Large intestine (tissue), 12 donors: ENCODE measurements at places on chromosomes 6 and 20. TPM values are rescaled to one million over a fixed set of nuclear protein-coding genes. Genes with fewer than 3 reads are reported as not detected.
A peak's percentile ranks its signal among the peaks of the same experiment; 100 is the strongest.

The TTK gene
- polyA plus RNA-seq = 9.1 TPM

DNA sequence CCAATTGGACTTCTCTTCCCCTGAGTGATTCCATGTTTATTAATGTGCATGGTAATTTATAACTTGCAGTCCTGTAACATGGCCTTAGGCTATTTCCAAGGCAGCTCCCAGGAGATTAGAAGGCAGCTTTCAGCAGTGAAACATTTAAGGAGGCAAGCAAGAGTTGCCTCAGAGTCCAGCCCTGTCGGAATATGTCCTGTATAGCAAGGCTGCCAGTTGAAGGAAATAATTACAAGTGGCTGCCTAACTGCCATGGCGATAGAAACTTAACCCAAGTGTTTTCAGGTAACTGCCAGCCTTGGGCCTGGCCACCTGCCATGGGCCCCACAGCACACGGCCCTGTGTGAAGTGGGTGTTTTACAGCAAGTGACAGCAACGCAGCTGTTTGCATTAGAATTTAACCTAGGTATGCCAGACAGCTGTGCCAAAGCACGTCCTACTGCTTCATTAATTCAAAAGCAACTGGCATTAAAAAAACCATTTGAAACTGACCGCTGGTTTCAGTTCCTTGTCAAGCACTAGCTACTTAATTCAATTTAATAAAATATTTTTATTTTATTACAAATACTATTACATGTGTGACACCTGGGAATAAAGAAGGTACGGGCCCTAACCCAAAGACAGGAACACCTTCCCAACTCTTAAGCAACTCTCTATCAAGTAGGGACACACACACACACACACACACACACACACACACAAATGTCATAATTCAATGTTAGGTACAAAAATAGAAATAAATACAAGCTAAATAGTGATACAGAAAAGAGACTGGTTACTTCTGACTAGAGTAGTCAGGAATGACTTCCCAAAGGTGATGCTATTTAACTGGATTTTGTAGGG is 151.8 kb upstream of the HEY2 start:
- H3K4me3 ChIP-seq = no peak overlapping the region
- H3K27me3 ChIP-seq = no peaks in the 10 kb centered on the region
- DNase-seq = no peak

DNA sequence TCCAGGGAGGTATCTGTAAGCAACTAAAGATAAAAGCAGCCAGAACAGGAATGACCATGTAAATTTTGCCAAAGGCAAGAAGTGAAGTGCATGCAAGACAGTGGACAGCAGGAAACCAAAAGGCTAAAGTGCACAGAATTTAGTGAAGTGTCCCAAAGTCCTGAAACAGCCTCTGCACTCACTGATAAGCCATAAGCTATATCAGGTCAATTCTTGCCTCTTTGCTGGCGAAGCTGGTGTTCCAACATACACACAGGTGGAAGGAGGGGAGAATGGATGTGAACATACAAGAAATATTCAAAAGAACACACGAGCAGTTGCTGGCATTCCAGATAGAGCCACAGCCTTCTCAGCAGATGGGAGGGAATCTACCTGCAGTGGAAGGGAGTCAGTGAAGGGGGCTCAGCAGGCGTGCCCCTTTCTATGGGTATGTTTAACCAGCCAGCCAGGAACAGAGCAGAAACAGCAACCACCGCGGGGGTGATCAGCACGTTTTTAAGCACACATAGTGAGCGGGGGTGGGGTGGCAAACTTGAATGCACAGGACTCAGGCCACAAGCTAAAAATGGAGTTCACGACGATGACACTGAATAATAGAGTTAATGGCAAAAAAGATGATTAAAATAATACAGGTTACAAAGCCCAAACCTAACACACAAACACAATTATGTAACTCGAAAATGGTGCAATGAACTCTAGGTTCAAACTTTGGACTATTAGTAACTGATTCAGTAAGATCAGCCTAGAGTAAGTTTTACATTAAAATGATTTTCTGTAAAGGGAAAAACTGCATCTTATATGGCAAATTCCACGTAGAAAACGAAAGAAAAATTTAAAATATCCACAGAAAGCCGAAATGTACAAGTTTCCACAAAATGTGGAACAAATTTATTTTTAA is 1.2 kb downstream of the ECI2 start:
- no peaks in the 10 kb centered on the region for H3K27me3 ChIP-seq
- peaks cover 11% of the 10 kb centered on the region for H3K4me1 ChIP-seq
- no peak for DNase-seq
- H3K36me3 ChIP-seq = peaks cover 23% of the 10 kb centered on the region
- H3K27ac ChIP-seq = peak overlapping the region; percentile 90
- peak overlapping the region; percentile 88 for H3K4me3 ChIP-seq

DNA sequence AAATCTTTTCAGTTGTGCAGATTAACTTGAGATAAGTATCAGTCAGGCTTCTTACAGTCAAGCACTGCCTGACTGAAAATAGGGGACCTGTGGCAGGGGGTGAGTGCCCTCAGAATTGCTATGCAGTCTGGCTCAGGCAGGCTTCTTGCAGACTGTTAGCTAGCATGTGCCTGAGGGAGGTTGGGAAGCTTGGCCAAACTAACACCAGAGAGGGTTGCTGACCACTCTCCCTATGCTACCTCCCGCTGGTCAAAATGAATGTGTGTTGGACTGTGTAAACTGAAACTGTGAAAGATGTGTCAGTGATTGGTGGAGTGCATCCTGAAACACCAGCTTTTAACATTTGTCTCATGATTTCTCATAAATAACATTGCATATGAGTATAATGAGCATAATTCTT is 622.3 kb upstream of the IMPG1 start:
- no peak for DNase-seq
- no peaks in the 10 kb centered on the region for H3K4me1 ChIP-seq
- H3K4me3 ChIP-seq = no peak overlapping the region
- no peaks in the 10 kb centered on the region for H3K27me3 ChIP-seq
- no peak overlapping the region for H3K27ac ChIP-seq

- no peak for DNase-seq
- no peaks in the 10 kb centered on the region for H3K27me3 ChIP-seq
- H3K4me3 ChIP-seq = no peak overlapping the region
- no peak overlapping the region for H3K27ac ChIP-seq
- H3K36me3 ChIP-seq = no peaks in the 10 kb centered on the region
These were observed 27.2 kb upstream of the BRPF3 start for GRCh38 chr6:36169023-36170007.

DNA sequence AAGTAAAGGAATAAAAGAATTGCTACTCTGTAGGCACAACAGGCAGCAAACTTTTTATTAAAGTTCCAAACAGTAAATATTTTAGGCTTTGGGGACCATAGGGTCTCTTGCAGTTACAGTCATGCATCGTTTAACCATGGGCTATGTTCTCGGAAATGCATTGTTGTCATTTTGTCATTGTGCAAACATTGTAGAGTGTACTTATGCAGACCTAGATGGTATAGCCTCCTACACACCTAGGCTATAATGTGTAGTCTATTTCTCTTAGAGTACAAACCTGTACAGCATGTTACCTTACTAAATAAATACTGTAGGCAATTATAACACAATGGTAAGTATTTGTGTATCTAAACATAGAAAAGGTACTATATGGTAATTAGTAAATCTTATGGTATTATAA is 54.7 kb downstream of the CDS2 start:
- H3K27ac ChIP-seq = no peak overlapping the region
- no peak overlapping the region for H3K4me3 ChIP-seq
- no peak for DNase-seq
- H3K4me1 ChIP-seq = no peaks in the 10 kb centered on the region
- H3K27me3 ChIP-seq = no peaks in the 10 kb centered on the region

DNA sequence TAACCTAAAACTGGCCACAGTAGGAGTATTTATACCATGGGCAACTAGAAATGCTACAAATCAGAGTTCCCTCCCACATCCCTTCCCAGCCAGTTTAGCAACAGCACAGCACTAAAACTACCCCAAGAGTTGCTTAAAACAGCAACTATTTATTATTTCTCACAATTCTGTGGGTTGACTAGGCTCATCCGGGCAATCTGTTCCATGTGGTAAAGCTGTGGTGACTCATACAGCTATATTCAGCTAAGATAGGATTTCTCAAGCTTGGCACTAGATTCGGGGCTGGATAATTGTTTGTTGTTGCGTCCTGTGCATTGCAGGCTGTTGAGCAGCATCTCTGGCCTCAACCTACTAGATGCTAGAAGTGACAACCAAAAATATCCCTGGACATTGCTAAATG is 8.6 kb upstream of the HECA start:
- no peaks in the 10 kb centered on the region for H3K27me3 ChIP-seq
- no peak overlapping the region for H3K27ac ChIP-seq
- H3K4me3 ChIP-seq = no peak overlapping the region
- H3K36me3 ChIP-seq = no peaks in the 10 kb centered on the region
- DNase-seq = no peak

DNA sequence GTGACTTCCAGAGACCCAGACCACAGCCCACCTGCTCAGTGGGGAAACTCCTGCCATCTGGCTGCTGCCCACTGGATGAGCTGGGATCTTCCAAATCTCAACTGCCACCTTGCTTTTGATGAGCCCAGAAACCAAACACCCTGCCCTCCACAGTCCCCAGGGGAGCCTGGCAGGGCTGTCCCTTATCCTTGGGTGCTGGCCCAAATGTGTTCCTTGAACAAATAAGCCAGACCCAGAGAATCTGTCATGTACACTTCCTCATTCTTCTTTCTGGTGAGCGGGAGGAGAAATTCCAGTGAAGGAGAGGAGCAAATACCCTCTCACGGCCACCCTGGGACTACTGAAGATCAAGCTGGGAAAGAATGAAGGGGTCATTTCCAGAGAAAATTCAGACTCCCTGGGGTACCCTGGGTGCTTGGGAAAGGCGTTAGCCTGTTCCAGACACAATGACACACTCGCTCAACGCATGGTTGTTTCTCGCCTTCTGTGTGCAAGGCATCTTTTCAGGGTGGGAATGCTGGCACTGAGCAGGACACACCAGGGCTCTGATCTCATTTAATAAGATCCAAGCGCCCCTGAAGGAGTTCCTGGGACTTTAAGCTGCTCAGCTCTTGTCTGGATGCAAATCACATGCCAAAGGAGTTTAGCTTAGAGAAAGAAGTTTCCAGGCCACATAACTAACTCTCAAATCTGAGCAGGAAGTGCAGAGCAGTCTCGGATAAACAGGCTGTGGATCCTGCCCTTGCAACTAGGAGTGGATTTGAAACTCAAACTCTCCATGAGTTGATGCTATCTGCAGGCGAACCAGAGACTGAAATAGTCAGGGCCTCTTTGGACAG is 38.5 kb downstream of the PXDC1 start:
- no peak overlapping the region for H3K4me3 ChIP-seq
- H3K36me3 ChIP-seq = no peaks in the 10 kb centered on the region
- H3K27me3 ChIP-seq = no peaks in the 10 kb centered on the region
- H3K27ac ChIP-seq = no peak overlapping the region
- H3K4me1 ChIP-seq = no peaks in the 10 kb centered on the region

- no peaks in the 10 kb centered on the region for H3K36me3 ChIP-seq
- DNase-seq = no peak
- H3K4me1 ChIP-seq = no peaks in the 10 kb centered on the region
- H3K4me3 ChIP-seq = no peak overlapping the region
- H3K27me3 ChIP-seq = no peaks in the 10 kb centered on the region
These were observed 45.1 kb upstream of the BHLHE23 start for GRCh38 chr20:63051911-63052310.

DNA sequence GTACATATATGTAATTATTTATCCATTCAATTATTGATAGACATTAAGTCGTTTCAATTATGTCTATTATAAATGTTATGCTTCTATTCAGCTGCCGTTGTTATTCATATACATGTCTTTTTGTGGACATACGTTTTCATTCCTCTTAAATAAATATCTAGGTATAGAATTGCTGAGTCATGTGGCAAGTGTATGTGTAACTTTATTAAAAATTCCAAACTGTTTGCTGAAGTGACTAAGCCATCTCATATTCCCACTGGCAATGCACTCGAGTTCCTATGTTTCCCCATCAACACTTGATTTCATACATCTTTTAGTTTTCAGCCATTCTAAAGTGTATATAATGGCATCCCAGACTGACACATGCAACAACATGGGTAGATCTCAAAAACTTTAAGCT is 739.7 kb upstream of the POU3F2 start:
- no peaks in the 10 kb centered on the region for H3K4me1 ChIP-seq
- H3K27me3 ChIP-seq = no peaks in the 10 kb centered on the region
- no peak overlapping the region for H3K4me3 ChIP-seq
- DNase-seq = no peak
- H3K36me3 ChIP-seq = no peaks in the 10 kb centered on the region

GRCh38 chr6:128242765-128243403 is 277.5 kb downstream of the PTPRK start:
- peaks cover 12% of the 10 kb centered on the region for H3K36me3 ChIP-seq
- no peak for DNase-seq
- no peaks in the 10 kb centered on the region for H3K27me3 ChIP-seq
- no peak overlapping the region for H3K27ac ChIP-seq

The SOX12 gene
- polyA plus RNA-seq = 12.7 TPM

The PNLDC1 gene
- polyA plus RNA-seq = 0.16 TPM

DNA sequence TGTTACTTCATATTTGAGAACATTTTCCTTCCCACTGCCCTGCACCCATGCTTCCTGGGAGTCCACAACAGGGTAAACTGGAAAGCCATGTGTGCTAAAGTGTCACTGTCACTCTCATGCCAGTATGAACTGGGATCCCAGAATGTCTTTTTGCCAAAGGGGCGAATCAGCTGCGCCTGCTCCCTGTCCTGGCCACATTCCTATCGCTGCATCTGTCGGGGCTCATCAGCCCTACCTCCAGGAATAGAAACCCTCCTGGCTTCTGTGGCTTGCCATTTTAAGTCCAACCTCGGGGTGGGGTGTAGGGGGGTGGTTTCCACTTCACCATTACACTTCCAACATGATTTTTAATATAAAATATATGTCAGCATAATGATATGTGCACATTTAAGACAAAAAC is 933 bp downstream of the KLHL31 start:
- no peak overlapping the region for H3K4me3 ChIP-seq
- H3K36me3 ChIP-seq = no peaks in the 10 kb centered on the region
- no peaks in the 10 kb centered on the region for H3K4me1 ChIP-seq
- H3K27me3 ChIP-seq = peaks cover 3% of the 10 kb centered on the region

- no peaks in the 10 kb centered on the region for H3K27me3 ChIP-seq
- H3K27ac ChIP-seq = peak overlapping the region; percentile 26
- H3K4me1 ChIP-seq = peaks cover 8% of the 10 kb centered on the region
- H3K36me3 ChIP-seq = no peaks in the 10 kb centered on the region
- no peak overlapping the region for H3K4me3 ChIP-seq
These were observed 109.4 kb upstream of the CCN2 start for GRCh38 chr6:132060591-132060990.

- H3K36me3 ChIP-seq = peaks cover 37% of the 10 kb centered on the region
- DNase-seq = no peak
- peak overlapping the region; percentile 93 for H3K4me3 ChIP-seq
- H3K4me1 ChIP-seq = peaks cover 20% of the 10 kb centered on the region
- H3K27ac ChIP-seq = peak overlapping the region; percentile 98
- H3K27me3 ChIP-seq = no peaks in the 10 kb centered on the region
These were observed 3.1 kb downstream of the JAG1 start for GRCh38 chr20:10670501-10671220.

The VGLL2 gene
- polyA plus RNA-seq = 0.25 TPM

The JPH2 gene
- 15.6 TPM for polyA plus RNA-seq

GRCh38 chr6:135144673-135145062 is 36.4 kb upstream of the MYB start:
- H3K27ac ChIP-seq = no peak overlapping the region
- no peaks in the 10 kb centered on the region for H3K4me1 ChIP-seq
- no peak overlapping the region for H3K4me3 ChIP-seq
- no peaks in the 10 kb centered on the region for H3K27me3 ChIP-seq
- DNase-seq = no peak
- H3K36me3 ChIP-seq = no peaks in the 10 kb centered on the region

The POU3F2 gene
- polyA plus RNA-seq = 0.06 TPM

- H3K4me1 ChIP-seq = no peaks in the 10 kb centered on the region
- DNase-seq = no peak
- no peaks in the 10 kb centered on the region for H3K27me3 ChIP-seq
These were observed 239.3 kb upstream of the ID4 start for GRCh38 chr6:19597809-19598320.

The SLC16A10 gene
- 22.4 TPM for polyA plus RNA-seq
